Right lung (tissue), 10 donors: ENCODE measurements at places on chromosomes 4 and X. TPM values are rescaled to one million over a fixed set of nuclear protein-coding genes. Genes with fewer than 3 reads are reported as not detected.
A peak's percentile ranks its signal among the peaks of the same experiment; 100 is the strongest.

NPFFR2 gene
- polyA plus RNA-seq = not detected

DNA sequence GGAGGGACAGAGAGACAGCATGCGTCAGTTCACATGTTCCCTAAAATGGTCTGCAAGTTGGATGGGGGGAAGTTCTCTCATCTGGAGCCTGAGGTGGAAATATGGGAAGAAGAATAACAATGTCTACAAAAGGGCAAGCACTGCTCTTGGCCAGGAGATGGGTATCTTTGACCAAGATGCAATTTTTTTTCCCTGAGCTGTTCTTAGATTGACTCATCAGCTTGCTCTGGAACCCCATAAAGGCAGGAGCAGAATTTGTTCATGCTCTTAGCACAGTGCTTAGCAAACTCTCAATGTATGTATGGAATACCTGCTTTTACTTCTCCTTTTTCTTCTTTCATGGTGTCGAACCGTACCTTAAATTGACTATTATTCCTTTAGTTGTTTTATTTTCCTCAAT is 90.5 kb upstream of the ZNF827 start:
- DNase-seq = no peak

DNA sequence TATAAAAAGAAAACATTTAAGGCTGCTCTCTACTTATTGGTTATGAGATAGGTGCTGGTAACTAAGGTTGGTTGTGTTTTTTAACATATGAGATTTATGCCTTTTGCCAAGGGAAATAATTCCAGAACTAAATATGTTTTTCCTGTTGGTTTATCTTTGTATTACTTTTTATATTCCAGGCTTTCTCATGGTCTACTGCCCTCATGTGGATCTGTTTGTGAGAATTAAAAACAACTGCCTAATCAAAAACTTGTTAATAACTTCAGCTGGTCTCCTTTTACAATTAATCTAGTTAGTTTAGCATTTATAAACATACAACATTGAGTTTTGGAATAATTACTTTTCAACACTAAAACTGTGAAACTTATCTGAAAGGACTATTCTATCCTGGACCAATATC is 1208.3 kb downstream of the ADGRL3 start:
- DNase-seq = no peak

- DNase-seq = no peak
These were observed 12.0 kb downstream of the TRAPPC11 start for GRCh38 chr4:183670960-183671555.

DNA sequence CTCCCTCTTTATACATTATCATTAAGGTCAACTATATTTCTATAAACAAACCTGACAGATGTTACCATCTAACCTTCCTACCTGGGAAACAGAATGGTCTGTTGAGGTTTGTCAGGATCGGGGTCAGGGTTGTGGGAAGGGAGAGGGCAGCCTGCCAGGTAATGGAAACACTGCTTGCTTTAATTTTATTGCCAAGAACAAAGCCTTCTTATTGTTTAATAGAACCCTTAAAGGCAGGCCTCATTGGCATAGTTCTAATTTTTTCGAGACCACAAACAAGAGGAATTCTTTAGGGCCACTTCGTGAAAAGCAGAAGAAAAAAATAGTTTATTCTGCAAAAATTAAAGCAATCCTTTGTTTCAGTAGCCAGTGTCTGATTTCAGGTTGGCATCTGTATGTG is 113.2 kb downstream of the MID1 start:
- no peak for DNase-seq

- no peak for DNase-seq
These were observed 63.8 kb downstream of the SRPX start for GRCh38 chrX:38156838-38157237.

DNA sequence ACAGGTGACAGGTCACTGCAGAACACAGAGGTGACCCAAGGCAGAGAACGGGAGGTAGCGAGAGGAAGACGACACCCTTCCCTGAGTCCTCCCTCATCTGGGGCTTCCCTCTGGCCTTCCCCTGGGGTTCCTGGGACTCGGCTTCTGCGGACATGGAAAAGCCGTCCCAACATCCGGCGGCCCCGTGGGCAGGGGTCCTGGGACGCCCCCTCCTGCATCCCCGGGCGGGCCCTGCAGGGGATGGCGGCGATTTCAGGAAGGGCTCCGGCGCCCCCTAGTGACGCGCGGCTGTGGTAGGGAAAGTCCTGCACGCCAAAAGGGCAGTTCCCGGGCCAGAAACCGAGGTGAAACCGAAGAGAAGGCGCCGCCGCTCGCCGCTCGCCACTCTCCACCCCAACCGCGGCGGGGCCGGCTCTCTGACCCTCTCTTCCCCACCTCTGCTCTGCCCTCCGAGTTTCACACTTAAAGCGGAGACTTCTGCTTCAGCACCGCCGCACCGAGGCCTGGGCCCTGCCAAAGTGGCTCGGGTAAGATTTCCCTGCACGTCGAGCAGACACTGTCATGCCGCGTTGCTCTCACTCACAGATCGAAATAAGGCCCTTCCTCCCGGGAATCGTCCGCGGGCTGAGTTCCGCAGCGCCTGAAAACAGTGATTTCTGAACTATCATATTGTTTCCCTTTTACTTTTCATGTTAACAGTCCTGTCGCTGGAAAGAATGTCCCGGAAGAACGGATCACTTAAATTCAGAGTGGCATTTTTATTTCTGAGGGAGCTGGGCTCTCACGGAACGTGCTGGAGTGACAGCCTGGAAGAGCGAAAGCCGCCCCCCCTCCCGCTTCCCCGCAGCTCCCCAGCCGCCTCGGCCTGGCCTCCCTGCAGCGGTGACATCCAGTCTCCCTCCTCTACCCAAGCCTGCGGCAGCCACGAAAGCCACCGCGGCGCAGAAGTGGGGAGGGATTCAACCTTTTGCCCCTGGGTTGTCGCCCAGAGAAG is 110.6 kb downstream of the DCTD start:
- peak; percentile 79 for DNase-seq

- DNase-seq = no peak
These were observed 3.0 kb downstream of the SLIT2 start for GRCh38 chr4:20254511-20255250.

DNA sequence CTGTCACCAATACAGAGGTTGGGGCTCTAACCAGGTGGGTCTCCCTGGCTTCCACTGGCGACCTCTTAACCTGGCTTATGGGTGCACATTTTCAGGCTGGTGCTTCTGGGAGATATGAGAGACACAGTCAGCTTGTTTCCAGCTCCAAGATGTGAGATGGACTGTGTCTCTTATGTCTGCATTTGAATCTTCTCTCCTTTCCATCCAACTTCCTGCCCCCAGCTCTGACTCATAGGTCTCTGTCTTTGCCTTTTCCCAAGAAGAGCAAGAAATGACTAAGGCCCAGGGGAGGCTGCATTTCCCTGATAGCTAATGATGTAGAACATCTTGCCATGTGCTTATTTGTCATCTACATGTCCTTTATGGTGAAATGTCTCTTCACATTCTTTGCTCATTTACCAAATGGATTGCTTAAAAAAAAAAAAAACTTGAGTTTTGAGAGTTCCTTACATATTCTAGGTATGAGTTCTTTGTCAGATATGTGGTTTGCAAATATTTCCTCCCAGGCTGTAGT is 3.2 kb upstream of the UXT start:
- DNase-seq = no peak

DNA sequence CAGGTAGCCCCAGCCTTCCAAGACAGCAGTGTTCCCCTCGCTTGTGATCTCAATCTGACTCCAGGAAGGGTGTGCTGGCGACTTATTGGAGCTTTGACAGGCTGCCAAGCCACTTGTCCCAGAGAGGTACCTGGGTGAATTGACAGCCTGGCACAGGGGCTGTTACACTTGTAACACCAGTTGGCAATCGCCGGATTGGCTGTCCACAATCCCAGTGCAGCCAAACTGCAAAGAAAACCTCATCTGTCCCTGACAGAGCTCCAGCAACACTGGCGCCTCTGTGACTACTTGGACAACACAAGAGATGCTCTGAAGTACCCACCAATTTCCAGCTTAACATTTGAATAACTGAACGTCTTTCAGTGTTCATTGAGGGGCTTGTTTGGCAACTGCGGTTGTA is 76.8 kb upstream of the PRPS1 start:
- DNase-seq = no peak

DNA sequence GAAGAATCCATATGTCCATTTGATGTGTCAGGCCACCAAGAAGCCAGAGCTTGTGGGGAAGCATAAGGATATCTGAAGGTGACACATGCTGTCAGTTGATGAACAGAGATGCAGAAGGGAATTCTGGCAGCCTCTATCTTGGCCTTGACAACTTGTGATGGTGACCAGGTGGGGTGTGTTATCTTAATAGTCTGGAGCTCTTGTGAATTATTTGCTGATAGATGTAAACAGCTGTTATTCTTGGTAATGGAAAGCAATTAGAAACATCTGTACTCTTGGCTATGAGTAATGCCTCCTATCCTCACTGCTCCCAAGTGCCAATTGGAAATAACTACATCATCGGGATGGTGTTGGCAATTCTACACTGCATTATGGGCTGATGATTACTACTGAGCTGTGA is 51.9 kb downstream of the NAA11 start:
- peak; percentile 80 for DNase-seq

ARSJ gene
- 7.1 TPM for polyA plus RNA-seq

DNA sequence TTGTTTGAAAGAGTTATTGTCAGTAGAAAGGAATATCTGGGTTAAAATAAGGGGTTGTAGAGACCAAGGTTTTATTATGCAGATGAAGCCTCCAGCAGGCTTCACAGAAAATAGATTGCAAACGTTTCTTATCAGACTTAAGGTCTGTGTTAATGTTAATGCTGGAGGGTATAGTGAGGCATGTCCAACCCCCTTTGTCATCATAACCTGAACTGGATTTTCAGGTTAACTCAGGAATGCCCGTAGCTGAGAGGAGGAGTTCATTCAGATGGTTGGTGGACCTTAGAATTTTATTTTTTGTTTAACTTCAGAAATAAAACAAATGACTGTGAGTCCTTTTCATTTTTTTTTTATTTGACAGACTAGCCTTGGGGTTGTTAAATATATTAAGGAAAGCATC is 354.1 kb downstream of the GPM6A start:
- DNase-seq = no peak

MAML3 gene
- polyA plus RNA-seq = 13.6 TPM

GRCh38 chr4:4875611-4876010 is 16.1 kb downstream of the MSX1 start:
- no peak for DNase-seq

TMPRSS11B gene
- polyA plus RNA-seq = 0.16 TPM

DNA sequence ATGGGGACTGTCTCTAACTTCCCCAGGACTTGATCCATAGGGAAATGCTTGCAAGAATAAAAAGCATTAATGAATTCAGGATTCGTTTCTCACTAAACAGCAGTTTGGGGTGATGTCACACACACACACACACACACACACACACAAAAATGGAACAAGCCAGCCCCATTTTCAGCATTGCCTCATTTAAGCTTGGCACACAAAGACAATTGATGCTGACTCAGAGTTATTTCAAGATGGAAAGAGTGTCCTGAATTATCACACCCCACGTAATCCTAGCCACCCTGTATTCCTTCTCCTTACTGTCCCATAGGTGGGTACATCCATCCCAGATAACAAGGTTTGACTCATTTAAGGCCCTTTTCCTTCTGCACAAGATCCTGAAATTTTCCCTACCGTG is 345.1 kb upstream of the HS3ST1 start:
- DNase-seq = no peak

DNA sequence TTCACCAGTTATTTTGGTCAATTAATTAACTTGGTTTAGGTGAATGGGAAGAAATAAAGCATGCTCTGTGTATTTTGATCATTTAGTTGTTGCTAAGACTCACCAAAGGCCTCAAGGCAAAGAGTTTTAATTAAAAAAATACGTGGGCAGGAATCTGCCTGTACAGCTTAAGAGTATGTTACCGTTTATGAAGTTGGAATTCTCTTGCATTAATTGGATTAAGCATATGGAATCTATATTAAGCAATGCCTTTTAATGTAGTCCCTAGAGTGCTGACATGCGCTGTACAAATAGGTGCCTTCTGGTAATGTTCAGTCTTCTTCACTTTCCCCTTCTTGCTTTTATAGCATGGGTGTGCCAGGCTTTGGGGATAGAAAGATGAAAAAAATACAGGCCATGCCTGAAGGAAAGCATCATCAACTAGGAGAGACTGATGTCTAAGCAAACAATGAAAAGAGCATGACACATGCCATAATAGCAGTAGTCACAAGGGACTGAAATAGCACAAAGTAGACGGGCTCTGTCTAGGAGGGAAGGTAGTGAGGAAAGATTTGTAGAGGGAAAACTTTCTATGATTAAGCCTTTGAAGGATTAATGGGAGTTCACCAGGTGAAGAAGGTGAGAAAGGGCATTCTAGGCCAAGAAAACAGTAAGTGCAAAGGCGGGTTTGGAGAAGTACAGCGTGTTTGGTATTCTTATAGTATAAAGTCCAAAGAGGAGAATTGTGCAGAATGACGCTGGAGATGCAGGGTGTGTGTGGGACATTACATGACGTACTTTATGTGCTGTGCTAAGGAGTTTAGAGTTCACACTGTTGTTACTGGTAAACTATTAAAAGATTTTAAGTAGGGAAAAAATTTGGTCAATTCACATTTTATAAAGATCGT is 226.1 kb upstream of the ANXA3 start:
- no peak for DNase-seq

DNA sequence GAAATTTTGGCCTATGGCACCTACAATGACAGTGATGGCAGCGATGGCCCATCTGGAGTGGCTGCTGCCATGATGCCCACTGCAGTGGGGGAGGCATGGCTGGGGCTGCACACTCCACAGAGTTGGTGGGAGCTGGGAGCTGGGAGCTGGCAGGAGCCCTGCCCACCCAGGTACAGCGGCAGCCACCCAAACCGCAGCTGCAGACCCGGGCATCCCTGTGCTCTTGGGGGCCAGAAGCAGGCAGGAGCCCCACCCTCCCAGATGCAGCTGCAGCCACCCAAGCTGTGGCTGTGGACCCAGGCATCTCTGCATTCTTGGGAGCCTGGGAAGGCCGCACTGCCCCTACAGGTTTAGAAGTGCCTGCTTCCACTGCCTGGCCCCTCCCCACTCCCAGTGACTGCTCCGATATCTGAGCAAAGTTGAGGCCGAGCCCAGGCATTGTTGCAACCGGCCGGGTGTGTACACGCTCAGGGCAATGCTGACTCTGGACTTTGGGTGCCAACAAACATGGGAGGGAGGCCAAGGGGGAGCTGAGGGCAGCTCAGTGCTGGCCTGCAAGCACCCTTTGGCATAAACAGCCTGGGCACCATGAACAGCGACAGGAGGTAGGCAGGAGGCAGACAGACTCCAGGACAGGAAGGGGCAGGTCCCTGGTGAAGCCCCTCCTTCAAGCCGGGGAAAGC is 82.8 kb downstream of the PPP4R3C start:
- DNase-seq = no peak

CXCR3 gene
- polyA plus RNA-seq = 0.29 TPM

TEX11 gene
- polyA plus RNA-seq = not detected

DNA sequence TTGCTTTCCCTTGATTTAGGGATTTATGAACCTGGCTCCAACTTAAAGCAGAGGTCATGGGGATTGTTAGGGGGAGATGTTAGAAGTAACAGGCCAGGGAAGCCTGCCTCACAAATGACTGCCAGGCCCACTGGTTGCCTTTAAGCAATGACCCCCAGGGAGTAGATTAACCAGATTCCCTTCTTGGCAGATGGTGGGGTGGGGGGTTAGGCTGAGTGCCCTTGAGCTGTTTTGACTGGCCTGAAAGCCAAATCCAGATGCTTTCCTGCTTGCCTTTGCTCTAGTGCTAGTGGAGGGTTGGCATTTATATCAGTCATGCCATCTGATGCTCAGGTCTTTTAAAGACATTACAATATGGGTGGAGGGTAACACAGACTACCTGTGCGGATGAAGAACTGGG is 128.1 kb downstream of the TMEM164 start:
- no peak for DNase-seq
